GM12865 (cell line): ENCODE measurements at places on chromosomes 3 and 15.

DNA sequence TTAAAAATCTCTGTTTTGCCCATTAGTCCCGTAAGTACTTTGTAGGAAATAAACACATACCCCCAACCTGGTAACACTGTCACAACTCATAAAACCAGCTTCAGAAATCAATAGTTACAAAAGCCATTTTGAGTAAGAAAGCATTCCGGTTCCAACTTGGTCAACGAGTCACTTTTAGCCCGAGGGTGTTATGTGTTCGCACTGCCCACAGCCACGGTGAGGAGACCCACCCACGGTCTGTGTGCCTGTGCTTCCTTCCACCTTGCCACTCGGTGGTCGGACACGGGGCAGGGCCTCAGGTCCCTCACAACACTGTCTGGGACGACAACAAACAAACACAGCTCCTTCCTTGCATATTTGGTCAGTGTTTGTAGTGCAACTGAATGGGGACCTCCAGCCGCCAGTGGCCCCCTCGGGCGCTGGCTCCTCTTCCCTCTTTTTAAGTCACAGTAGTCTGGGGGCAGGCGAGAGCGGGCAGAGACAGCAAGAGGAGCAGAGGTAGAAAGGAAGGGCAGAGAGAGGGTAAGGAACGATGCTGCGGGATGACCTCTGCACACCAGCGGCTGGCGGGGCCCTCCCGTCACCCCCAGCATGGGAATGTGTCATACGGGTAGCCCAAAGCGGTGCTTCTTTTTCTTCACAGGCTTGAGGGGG lies 5.2 kb upstream of the MUSTN1 start:
- no peak for DNase-seq

DNA sequence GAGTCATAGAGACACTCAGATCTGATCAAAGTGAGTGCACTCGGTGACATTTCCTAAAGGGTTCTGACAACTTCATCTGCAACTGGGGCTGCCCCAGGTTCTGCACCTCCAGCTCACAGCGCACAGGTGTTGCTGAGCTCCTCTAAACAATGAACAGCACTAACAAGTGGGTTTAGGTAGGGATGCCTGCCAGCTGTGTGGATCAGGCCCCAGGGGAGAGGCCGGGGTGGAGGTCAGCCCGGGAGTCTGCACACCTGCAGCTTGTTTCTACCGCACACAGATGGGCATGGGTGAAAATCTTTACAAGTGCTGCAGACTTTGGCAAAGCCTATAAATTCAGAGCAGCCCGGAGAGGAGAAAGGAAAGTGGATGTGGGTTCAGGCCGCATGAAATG lies 355 bp downstream of the FBXW12 start:
- no peak for DNase-seq

GRCh38 chr3:4587838-4588105 lies 94.6 kb downstream of the ITPR1 start:
- no peak for DNase-seq

DNA sequence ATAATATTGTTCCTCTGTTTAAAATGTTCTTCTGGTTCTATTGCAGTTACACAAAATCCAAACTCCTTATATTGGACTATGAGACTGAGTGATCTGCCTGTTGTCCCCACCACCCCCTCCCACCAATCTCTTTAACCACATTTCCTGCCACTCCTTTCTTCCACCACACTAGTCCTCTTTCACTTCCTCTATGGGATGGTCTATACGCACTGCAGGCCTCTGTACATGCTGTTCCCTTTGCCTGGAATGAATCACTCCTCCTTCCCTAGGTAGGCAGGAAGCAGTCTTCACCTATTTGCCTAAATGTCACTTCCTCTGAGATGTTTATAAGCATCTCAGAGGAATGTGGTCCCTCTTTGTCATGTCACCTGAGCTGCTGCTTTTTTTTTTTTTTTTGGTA lies 4.0 kb downstream of the MAP2K1 start:
- DNase-seq = peak; percentile 83

DNA sequence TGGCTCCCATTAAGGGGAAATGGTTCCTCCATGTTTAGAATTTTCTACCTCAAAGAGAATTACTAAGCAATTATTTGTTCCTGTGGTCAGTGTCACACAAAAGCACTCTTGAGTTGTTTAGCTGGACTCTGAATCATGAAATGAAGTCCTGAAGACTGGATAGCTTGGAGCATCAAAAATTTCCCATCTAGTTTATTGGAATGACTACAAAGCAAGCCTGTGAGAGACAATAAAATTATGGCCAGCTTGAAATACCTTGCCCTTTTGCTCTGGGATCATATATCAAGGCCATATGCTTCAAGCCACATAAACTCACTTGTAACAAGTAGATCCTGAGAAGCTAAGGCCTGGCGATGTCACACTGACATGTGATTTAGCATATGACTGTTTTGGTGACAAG lies 292.3 kb downstream of the TIGIT start:
- DNase-seq = no peak

DNA sequence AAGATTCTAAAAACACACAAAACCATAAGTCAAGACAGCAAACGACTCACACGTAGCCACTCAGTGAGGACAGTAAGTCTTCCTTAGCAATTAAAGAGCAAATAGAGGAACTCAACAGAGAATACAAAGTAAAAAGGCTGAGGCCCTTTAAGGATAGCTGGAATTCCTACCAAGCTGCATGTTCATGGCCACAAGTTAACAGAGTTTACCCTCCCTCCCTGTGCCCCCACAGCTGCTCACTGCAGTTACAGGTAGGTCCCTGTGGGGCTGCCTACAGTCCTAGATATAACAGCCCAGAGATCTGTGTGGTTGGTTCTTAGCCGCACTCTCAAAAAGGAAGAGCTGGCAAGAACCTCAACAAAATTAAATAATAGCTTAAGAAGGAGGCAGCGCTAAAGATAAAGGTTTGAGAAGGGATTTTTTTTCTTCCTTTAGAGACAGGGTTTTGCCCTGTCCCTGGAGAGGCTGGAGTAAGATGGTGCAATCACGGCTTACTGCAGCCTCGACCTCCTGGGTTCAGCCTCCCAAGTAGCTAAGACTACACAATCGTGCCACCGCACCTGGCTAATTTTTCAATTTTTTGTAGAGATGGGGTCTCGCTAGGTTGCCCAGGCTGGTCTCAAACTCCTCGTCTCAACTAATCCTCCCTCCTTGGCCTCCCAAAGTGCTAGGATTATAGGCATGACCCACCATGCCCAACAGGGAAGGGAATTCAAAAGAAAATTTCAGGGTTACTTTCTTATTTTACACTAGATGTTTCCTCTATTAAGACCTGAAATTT lies 19.3 kb downstream of the SFMBT1 start:
- DNase-seq = peak; percentile 19

DNA sequence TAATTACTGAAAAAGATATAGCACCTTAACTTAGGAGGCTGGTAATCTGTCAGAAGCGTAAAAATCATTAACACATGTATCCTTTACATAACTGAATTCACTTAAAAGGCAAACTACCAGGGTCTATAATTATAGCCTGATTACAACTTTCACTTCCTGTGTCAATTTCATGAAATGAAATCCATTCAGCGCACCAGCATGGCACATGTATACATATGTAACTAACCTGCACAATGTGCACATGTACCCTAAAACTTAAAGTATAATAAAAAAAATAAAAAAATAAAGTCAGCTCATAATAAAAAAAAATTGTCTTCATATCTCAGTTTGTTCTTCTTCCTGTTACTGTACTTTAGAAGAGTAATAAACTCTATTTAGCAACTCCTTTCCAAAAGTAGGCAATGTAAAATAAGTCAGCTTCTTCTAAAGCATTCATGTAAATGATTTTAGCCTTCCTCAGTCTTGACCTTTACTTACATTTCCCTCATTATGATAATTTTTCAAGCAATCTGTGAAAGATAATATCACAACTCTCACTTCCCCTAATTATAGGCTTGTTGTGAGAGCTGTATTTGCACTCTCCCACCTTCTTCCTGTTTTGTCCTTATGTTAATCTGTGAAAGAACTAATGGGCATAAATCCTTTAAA lies 50.1 kb downstream of the KBTBD8 start:
- DNase-seq = peak; percentile 50

DNA sequence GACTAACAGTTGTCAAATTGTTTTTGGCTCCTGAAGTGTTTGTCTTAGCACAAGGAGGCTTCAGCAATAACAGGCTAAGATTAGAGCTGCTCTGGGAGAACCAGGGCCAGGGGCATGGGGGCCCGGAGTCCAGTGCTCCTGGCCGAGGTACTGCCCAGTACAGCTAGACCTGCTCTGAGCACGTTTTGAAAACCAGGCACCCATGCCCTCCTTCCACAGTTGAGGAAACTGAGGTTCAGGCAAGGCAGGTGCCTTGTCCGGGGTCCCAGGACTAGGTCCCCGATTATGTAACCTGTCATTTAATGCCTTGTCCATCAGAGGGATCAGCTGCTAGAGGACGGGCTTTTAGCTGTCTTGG lies 19.2 kb downstream of the KBTBD13 start:
- DNase-seq = no peak

DNA sequence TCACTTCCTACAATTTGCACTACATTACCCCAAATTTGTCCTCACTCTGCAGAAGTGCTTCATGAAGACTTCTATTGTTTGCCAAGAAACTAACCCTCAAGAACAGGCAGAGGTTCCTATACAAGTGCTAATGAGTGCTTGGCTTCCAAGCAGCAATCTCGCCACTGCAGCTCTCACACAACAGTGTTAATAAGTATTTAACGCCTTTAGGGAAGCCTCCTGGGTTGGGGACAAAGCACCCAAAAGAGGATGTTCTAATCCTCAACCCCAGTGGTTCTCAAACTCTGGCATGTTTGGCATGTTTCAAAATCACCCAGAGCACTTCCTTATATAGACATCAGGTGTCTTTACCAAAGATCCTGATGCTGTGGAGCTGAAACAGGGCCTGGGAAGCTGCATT lies 64.6 kb downstream of the ZIC4 start:
- DNase-seq = no peak

DNA sequence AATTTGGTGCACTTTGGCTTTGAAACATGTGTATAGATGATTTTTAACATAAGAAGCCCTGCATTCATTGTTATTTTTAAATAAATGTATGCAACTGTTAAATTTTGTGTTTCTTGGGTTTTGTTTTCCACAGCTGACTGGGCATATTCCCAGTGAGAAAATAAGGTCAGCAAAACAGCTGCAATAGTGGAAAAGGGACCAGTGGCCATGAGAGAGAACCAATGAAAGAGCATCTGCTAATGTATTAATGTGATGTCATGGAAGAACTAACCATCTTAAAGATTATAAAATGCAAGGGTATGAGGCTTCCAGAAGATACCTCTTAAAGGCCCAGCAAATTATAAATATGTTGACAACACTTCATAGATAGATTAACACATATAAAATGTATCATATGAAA lies 31.0 kb upstream of the KBTBD12 start:
- DNase-seq = no peak

DNA sequence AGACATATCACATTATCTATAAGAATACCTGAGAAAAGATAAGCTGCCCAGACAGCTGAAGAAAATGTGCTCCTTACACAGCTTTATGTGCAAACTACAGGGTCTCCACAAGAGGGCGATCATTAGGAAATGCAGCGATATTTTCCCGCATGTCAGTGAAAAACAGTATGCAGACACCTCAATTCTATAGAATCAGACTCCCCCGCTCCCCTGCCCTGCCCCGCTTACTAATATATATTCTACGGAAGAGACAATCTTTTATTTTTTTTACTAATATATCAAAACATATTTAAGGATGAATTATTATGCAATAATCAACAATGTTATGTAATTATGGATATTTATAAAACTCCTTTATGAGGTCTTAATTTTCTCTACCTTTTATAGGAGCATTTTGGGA lies 681.3 kb downstream of the ROBO1 start:
- peak; percentile 61 for DNase-seq

- peak; percentile 40 for DNase-seq
Measured at GRCh38 chr15:64333986-64334929, 21.7 kb downstream of the CSNK1G1 start.
